SK-N-MC (cell line): ENCODE measurements at places on chromosomes 7 and 10.

GRCh38 chr7:153065051-153065450 lies 305.5 kb downstream of the ACTR3B start:
- no peak for DNase-seq

DNA sequence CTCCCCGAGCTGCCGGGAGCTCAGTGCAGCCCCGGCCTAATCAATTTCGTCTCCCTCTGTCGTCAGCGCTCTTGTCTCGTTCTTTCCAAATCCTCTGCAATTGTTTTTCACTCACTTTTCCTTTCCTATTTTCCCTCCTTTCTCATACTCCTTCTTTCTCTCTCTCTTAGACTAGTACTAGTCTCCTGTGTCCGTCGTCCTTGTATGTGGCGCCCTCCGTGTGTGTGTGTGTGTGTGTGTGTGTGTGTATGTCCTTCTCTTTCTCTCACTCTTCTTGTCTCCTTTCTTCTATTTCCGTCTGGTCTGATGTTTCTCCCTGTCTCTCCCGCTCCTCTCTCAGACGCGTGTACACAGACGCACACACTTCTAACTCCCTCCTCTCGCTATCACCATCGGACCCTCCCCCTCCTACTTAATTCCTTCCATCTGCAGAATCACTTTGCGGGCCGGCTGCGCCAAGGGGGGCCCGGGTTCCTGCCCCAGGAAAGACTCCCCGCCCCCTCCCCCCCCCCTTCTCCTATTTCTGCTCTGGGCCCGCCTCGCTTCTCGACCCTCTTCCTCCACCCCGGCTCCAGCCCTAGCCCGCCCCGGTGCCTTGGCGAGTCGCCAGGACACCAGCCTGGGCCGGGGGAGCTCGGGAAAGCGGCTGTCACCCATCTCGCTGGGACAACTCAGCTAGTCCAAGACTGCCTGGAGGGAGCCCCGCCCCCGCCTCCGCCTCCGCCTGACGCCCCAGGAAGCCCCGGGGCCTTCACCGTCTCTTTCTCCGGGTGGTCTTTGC lies 743 bp upstream of the ZCCHC24 start:
- peak; percentile 39 for DNase-seq

DNA sequence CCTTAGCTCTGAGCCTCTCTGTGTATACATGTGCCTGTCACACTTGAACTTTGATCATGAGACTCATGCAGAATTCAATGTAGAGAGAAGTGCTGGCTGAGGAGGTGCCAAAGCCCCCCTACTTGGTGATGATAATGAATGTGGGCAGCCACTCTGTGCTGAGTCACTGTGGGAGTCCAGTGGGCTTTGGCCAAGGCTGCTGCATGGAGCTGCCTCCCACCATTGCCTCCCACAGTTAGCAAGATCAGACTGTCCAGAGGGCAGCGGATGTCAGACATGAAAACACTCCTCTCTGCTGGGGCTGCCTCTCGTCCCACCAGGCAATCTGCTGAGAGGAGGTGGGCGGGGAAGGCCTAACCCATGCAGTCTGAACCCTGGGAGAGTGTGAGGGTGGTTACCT lies 180.3 kb downstream of the SH2D4B start:
- DNase-seq = no peak

- DNase-seq = no peak
These were observed 808.8 kb downstream of the GRM8 start for GRCh38 chr7:126443951-126444350.

DNA sequence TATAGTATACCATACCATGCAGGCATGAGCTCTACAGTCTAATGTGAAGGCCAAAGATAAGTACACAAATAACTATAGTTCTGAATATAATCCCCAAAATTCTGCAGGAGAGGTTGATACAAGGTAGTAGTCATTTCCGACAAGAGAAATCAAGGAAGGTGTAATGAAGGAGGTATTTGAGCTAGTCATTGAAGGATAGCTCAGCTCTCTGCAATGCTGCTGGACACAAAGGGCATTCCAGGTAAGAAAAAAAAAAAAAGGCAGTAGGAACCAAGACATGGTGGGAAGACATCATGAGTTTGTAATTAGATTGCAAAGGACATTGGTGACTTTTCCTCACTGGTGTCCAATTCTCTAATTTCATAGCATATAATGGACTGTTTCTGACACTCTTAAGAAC lies 285.3 kb downstream of the AHR start:
- DNase-seq = no peak

DNA sequence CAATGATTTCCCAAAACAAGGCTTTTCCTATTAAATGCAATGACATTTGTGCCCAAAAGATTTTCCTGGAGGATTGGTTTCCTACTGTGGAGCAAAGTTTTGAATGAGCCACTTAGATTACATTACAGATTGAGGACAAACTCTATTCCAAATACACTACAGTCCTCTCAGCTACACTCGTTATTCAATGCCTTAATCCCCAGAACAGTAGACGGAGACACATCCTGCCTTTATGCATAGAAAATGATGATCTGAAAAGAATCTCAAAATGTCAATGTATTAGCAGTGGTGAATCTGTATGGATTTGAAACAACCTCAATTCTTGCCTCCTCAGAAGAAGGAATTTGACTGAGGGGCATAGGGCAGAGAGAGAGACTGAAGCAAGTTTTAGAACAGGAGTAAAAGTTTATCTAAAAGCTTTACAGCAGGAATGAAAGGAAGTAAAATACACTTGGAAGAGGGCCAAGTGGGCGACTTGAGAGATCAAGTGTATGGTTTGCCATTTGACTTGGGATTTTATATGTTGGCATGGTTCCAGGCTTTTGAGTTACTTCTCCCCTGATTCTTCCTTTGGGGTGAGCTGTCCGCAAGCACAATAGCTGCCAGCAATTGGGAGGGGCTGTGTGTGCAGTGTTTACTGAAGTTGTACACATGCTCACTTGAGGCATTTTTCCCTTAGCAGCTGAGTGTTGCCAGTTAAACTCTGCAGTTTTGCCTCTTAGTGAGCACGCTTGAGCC lies 891.9 kb upstream of the MBL2 start:
- no peak for DNase-seq

DNA sequence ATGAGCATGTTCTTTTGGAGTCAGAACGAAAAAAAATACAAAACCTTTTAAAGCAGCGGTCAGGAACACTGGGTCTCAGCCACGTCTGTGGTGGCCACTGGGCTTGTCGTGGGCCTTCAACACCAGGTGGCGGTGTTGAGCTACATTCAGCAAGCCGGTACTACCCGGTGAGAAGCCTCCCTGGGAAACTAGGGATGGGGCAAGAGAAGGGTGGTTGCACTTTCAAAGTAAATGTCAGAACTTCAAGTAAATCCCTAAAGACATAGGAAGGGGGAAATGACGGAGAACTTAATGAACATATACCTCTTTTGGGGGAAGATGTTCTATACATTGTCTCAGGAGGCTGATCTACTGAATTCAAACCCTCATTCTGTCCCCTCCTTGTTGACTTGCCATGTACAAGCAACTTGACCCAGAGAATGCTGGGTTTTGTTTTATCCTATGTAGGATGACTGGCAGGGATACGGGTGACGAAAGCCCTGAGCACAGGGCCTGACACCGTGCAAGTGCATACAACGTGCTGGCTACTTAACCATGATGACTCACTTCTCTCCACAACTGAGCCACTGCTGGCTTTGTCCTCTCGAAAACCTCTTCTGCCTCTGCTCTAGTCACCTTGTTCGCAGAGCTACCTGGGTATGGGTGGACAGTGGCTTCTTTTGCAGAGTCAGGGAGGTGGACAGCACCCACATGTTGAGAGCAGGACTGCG lies 49.0 kb upstream of the BAMBI start:
- DNase-seq = peak; percentile 6

- no peak for DNase-seq
These were observed 438.1 kb upstream of the NRP1 start for GRCh38 chr10:33772370-33773252.

DNA sequence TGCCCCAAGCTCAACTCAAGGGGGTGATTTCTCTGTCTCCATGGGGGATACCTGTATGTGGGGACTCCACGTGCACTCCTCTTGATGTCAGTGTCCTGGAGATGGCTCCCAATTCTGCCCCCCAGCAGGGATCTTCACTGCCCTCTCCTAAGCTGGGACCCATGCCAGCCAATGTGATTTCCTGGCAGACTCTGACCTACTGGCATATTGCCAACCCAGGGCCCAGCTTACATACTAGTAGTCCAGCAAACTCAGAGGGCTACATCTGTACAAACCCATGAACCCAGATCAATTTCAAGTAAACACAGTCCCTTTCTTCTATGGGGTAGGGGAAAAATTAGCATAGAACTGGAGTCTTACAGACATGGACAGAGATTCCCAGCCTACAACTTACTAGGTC lies 26.2 kb upstream of the BMPR1A start:
- no peak for DNase-seq

DNA sequence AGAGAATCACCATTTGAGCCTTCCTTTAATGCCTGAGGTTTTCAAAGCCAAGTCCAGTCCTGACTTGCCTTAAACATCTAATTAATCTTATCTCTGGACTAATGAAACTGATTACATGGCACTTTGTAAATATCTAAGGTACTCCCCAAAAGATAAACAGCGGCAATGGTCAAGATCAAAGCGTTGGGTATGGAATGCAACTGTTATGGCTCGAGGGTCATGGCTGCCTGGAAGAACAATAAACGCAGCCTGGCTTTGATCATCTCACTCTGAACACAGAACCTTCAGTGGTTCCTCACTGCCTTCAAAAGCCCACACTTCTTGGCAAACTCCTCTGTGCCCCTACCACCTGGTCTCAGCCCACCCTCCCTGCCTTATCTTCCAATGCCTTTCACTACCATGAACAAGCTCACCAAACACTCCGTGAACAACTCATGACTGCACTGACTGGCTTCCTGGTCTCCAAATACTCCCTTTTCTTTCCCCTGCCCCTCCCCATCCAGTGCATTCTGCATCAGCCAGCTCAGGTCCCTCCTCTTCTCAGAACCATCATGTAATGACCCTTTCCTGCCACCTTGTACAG lies 150.2 kb upstream of the NFE2L3 start:
- no peak for DNase-seq

- DNase-seq = no peak
These were observed 27.9 kb downstream of the FAM20C start for GRCh38 chr7:220151-220841.

- DNase-seq = no peak
These were observed 174.5 kb downstream of the LRRN3 start for GRCh38 chr7:111265394-111265793.

- no peak for DNase-seq
These were observed 73.3 kb upstream of the NANOS1 start for GRCh38 chr10:118955951-118956801.

DNA sequence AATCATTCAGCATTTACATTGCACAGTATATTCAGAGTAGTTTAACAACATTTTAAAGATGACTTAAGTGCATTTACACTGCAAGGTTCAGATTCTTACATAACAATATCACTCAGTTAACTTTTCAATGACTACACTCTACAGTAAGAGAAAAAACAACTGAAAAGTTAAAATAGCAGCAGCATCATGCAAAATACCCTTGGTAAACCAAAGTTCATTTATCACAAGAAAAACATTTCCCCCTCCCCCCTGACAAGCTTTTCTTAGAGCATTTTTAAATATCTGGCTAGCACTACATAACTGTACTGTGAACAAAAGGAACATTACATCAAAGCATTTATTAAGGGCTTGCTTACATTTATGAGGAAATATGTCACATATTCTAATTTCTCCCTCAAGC lies 179.5 kb upstream of the HGF start:
- no peak for DNase-seq

GRCh38 chr7:110448918-110449317 lies 642.0 kb upstream of the LRRN3 start:
- DNase-seq = no peak

GRCh38 chr10:16866541-16867275 lies 49.5 kb upstream of the RSU1 start:
- no peak for DNase-seq

DNA sequence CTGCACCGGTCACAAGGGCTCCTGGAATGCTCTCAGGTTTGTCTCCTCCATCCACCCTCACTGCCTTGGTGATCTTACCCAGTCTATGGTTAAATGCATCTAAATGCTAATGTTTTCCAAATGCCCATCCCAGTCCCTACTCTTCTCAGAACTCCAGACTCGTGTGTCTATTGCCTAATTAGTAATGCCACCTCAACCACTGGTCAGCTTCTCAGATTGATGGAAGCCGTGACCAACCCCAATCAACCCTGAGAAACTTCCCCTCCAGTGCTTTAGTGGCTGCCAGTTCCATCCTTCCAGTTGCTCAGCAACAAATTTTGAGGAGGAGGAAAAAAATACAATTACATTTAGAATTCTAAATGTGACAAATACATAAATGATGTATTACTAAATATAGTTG lies 18.6 kb downstream of the NUDCD3 start:
- DNase-seq = no peak

DNA sequence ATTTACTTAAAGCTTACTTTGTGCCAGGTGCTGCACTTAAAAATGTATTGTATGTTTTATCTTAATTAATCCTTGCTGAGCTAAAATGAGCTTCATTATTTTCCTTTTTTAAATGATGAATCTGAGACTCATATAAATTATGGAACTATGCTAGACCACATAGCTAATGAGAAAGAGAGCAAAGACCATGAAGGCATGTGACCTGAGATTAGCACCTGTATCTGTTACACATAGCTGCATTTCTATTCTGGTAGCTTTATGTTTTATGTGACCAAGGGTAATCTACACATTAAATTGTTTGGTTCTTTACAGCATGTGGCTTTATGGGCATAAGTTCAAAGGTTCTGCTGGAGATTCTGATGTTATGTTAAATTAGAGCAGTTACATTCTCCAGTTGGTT lies 839.1 kb upstream of the SORCS1 start:
- no peak for DNase-seq

- no peak for DNase-seq
These were observed 11.2 kb downstream of the MIOS start for GRCh38 chr7:7577888-7578287.

DNA sequence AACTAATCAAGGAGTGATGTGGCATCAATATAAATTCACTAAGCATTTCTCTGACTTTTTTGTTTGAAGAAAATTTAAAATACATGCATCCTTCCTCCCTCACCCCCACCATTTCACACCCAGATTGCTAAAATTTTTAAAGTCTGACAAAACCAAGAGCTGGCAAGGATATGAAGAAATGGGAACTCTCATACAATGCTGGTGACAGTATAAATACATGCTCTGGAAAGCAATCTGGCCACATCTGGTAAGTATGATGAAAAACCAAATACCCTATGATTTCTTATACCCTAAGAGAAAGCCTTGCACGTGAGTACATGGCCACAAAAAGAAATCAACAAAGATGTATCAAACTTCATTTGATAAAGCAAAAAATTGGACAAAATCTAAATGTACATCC lies 31.2 kb downstream of the P4HA1 start:
- no peak for DNase-seq

- no peak for DNase-seq
These were observed 45.8 kb upstream of the DNAH11 start for GRCh38 chr7:21497072-21497471.
